Sigmoid colon (tissue), 7 donors: ENCODE measurements at places on chromosomes 4 and X. TPM values are rescaled to one million over a fixed set of nuclear protein-coding genes. Genes with fewer than 3 reads are reported as not detected.

Gene GPM6B
- 1.8 TPM for polyA plus RNA-seq

Gene TDO2
- polyA plus RNA-seq = not detected

DNA sequence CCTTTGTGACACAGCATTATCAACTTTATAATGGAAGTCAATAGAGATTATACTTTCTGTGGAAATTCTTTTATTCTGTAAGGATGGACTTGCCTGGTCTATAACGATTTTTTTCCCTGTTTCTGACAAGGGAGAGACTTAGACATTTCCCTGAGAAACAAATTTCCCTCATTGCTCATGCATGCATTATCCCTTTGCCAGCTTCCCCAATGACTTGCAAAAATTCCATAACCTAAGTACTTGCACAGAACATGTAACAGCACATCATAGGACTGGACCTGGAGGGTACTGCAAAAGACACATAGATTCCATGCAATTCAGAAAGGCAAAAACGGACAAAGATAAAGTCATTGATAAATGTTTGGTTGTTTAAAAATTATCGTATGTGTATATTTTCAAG lies 166.7 kb downstream of the FHIP1A start:
- no peak for DNase-seq

DNA sequence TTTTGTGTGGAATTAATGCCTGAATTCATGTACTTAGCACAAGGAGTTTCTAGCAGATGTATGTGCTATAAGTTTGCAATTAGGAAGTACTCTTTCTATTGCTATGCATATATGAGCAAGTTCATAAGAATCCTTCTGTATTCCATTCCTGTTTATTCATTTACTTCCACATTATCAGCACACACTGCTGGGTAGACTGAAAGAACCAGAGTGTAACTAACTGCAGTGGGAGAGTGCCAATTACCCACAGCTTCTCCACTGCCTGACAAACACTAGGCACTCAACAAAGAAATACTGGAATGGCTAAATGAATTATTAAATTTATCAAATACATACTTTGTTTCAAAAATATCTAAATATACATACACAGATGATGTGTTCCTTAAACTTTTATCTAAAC lies 219.6 kb downstream of the CAMK2D start:
- no peak for DNase-seq

DNA sequence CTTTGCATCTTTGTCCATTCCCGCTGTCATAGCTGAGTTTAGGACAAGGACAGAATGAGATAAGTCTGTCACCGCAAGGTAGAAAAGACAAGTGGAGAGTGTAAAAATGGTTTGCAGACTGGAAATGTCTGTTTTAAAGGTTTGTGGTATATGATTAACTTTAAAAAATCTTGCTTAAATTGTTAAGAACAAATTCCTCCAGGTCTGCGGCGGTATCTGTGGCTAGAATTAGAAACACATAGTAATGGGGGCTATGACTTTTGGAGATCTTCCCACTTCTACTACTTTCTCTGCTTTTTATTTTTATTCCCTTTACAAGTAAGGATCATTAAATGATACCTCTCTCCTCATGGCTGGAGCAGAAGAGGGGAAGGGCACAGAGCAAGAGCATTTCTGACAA lies 92.2 kb downstream of the MID1IP1 start:
- DNase-seq = no peak

GRCh38 chrX:43266487-43266886 lies 389.6 kb upstream of the MAOA start:
- no peak for DNase-seq
